ENCODE measurements at places on chromosomes 16 and 17. TPM values are rescaled to one million over a fixed set of nuclear protein-coding genes. Genes with fewer than 3 reads are reported as not detected.

DNA sequence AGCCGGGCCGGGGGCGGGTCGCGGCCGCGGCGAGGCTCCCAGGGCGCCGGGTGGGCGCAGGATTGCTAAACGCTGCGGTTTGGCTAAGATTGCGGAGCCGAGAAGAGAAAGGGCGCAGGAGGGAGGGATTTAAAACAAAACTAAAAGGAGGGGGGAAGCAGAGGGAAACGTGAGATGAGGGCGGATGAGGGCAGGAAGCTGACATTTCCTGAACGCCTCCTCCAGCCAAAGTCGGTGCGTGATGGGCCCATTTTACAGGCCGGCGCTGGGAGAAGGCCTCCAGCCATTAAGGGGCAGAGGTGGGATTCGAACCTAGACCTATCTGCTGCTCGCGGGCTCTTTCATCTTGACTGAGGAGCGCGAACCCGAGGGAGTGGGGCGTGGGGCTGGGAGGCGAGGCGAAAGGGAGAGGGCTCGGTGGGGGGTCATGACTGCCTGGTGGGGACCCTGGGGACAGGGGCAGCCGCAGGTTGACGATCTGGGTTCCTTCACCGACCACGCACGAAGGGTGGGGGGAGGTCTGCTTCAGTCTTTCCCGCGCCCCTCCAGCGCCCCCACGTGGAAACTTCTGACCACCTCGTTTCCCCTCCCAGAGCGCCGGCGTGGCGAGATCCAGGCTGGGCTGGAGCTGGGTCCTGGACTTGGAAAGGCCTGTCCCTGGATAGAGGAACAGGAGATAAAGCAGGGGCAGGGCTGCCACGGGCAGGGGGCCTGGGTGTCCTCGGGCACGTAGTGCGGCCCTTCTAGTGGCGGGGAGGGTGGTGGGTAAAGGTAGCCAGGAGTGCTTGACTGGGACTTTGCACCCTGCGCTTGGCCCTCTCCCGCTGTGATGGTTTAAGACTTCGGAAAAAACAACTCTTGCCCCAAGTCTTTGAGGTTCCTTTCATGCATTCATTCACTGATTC, 3.8 kb upstream of the TAC4 start:
- H3K4me1 ChIP-seq: peaks cover 19% of the 10 kb centered on the region
- H3K4me3 ChIP-seq: peak overlapping the region; percentile 35
- peak; percentile 72 for DNase-seq
- peak overlapping the region; percentile 57 for H3K27ac ChIP-seq

SLC16A6 gene
- polyA plus RNA-seq: 0.77 TPM

- no peak for DNase-seq
- H3K4me1 ChIP-seq: no peaks in the 10 kb centered on the region
- no peaks in the 10 kb centered on the region for H3K27me3 ChIP-seq
- no peak overlapping the region for H3K27ac ChIP-seq
- H3K36me3 ChIP-seq: no peaks in the 10 kb centered on the region
Measured at GRCh38 chr17:41754066-41754465, 19.6 kb upstream of the HAP1 start.

- no peak for DNase-seq
- no peaks in the 10 kb centered on the region for H3K36me3 ChIP-seq
- no peak overlapping the region for H3K27ac ChIP-seq
- H3K27me3 ChIP-seq: no peaks in the 10 kb centered on the region
- H3K4me1 ChIP-seq: no peaks in the 10 kb centered on the region
Measured at GRCh38 chr16:519425-519824, 8.1 kb upstream of the CAPN15 start.

G6PC1 gene
- 0.06 TPM for polyA plus RNA-seq

CD7 gene
- polyA plus RNA-seq: 1.6 TPM

CDK3 gene
- polyA plus RNA-seq: 14.1 TPM

DNA sequence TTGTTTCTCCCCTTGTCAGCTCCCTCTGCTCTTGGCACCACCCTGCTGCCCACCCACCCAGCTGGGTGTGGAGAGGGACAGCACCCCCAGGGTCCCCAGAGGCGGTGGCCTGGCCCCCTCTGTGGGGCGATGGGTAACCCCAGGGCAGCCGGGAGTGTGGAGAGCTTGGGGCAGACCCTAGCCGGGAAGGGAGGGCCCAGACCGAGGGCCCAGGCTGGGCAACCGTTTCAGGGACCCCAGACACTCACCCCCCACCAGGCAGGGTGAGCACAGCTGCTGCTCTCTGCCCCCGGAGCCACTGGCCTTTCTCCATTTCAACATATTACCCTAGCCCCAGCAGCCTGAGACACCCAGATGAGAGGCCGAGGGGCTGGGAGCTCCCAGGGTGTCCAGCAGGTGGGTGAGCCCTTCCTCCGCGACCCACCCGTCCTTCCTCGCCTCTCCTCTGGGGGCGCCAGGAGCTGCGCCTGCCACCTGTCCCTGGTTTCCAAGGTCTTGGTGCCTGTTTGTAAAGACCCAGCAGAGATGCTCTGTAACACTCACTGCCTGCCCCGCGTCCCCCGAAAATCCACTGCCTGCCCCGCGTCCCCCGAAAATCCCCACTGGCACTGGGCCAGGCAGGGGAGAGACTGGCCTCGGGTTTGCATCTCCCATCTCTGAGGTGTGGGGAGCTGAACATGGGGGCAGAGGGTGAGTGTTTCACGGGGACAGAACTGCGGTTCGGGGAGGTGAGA, 45.4 kb downstream of the BAHCC1 start:
- H3K4me3 ChIP-seq: no peak overlapping the region
- H3K27ac ChIP-seq: no peak overlapping the region
- DNase-seq: no peak
- H3K36me3 ChIP-seq: peaks cover 21% of the 10 kb centered on the region

AFMID gene
- 51.6 TPM for polyA plus RNA-seq

GRCh38 chr17:32123782-32124181, 18.5 kb upstream of the RHOT1 start:
- no peak for DNase-seq
- H3K36me3 ChIP-seq: no peaks in the 10 kb centered on the region
- no peaks in the 10 kb centered on the region for H3K4me1 ChIP-seq
- H3K4me3 ChIP-seq: no peak overlapping the region
- no peaks in the 10 kb centered on the region for H3K27me3 ChIP-seq

DNA sequence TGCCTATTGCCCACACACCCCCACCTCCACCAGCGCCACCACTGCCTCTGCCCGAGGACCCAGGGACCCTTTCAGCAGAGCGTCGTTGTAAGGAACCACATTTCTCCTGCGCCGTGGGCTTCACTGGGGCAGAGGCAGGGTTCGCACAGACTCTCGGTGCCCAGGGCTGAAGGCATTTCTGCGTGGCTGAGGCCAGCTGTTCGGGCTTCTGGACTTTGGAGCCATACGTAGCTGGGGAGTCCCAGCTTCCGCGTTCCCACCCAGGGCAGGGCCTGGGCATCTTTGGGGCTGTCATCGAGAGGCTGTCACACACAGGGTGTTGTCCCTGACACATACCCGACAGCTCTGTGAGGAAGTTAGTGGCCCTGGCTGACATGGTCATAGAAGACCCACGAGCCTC, 16.0 kb upstream of the SMIM5 start:
- no peaks in the 10 kb centered on the region for H3K4me1 ChIP-seq
- H3K27me3 ChIP-seq: no peaks in the 10 kb centered on the region
- H3K36me3 ChIP-seq: peaks cover 100% of the 10 kb centered on the region
- DNase-seq: no peak
- no peak overlapping the region for H3K27ac ChIP-seq

- no peak for DNase-seq
- no peaks in the 10 kb centered on the region for H3K36me3 ChIP-seq
- H3K27me3 ChIP-seq: no peaks in the 10 kb centered on the region
- H3K27ac ChIP-seq: no peak overlapping the region
Measured at GRCh38 chr17:32936186-32936893, 8.4 kb downstream of the TMEM98 start.

GRCh38 chr17:49548506-49549310, 27.0 kb upstream of the NXPH3 start:
- no peak overlapping the region for H3K4me3 ChIP-seq
- H3K36me3 ChIP-seq: no peaks in the 10 kb centered on the region
- no peak for DNase-seq
- no peaks in the 10 kb centered on the region for H3K4me1 ChIP-seq
- H3K27me3 ChIP-seq: peaks cover 7% of the 10 kb centered on the region

HOXB6 gene
- 12.2 TPM for polyA plus RNA-seq

SLC13A2 gene
- polyA plus RNA-seq: 0.60 TPM

GRCh38 chr17:16511593-16511992, 19.6 kb upstream of the LRRC75A start:
- H3K4me1 ChIP-seq: no peaks in the 10 kb centered on the region
- no peak for DNase-seq
- H3K36me3 ChIP-seq: no peaks in the 10 kb centered on the region
- no peak overlapping the region for H3K27ac ChIP-seq
- H3K4me3 ChIP-seq: no peak overlapping the region

- H3K27me3 ChIP-seq: no peaks in the 10 kb centered on the region
- peaks cover 41% of the 10 kb centered on the region for H3K36me3 ChIP-seq
- no peak overlapping the region for H3K4me3 ChIP-seq
- no peak for DNase-seq
- H3K4me1 ChIP-seq: no peaks in the 10 kb centered on the region
Measured at GRCh38 chr16:89786474-89787364, 29.7 kb downstream of the FANCA start.

ADGRG1 gene
- polyA plus RNA-seq: 19.1 TPM

GP1BA gene
- 3.3 TPM for polyA plus RNA-seq

KAT7 gene
- 53.6 TPM for polyA plus RNA-seq

FZD2 gene
- polyA plus RNA-seq: 22.5 TPM

PYY gene
- 0.52 TPM for polyA plus RNA-seq

- H3K36me3 ChIP-seq: no peaks in the 10 kb centered on the region
- peak; percentile 45 for DNase-seq
- no peak overlapping the region for H3K27ac ChIP-seq
- no peaks in the 10 kb centered on the region for H3K27me3 ChIP-seq
Measured at GRCh38 chr17:9768381-9768934, 22.9 kb downstream of the DHRS7C start.

DNA sequence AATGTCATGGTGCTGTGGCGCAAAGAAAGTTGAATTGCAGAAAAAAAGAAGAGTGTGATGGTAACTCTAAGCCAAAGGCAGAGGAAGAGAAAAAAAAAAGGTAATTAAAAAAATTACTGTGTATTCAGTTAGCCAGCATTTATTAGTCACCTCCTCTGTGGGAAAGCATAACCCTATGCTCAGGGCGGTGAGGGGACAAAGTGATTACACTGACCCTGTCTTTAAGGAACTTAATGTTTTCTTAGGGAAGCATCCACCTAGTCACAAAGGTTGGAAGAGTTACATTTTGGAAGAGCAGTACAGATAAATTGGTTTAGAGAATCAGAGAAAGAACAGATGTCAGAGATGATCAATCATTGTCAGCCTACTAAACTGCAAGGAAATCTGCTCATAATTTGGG, 410.3 kb downstream of the CDH11 start:
- H3K4me3 ChIP-seq: no peak overlapping the region
- H3K36me3 ChIP-seq: no peaks in the 10 kb centered on the region
- DNase-seq: no peak
- H3K27me3 ChIP-seq: no peaks in the 10 kb centered on the region

DNA sequence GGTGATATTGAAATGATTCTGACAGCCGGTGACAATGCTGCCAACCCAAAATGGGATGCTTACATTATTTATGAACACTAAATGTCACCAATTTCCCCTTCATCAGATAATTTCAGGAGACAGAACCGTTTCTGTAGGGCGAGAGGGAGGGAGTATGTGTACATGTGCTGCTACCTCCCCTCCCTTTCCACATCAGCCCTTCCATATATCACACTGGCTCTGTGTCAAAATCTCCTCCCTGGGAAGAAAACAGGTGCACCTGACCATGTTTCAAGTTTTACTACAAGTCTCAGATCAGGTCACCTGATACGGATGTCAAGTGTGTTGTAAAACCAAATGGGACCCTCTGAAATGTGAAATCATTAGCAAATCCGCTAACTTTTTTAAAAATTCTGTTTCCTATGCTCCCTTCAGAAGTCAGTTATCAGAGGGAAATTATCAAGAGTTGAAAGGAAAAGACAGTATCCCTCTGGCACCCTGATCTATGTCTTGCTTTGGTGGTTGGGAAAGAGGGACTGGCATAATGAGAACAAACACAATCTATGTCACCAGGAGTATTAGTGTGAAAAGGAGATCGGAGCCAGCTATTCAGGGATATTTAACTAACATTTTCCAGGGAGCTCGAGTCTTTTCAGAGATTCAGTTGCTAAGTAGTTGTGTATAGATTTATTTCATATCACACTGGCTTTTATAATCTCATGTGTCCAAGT, 1002.3 kb upstream of the CDH8 start:
- H3K4me1 ChIP-seq: no peaks in the 10 kb centered on the region
- no peak for DNase-seq
- H3K4me3 ChIP-seq: no peak overlapping the region
- no peaks in the 10 kb centered on the region for H3K27me3 ChIP-seq
- H3K27ac ChIP-seq: no peak overlapping the region

HYDIN gene
- 16.7 TPM for polyA plus RNA-seq

TAT gene
- polyA plus RNA-seq: 0.21 TPM

DNA sequence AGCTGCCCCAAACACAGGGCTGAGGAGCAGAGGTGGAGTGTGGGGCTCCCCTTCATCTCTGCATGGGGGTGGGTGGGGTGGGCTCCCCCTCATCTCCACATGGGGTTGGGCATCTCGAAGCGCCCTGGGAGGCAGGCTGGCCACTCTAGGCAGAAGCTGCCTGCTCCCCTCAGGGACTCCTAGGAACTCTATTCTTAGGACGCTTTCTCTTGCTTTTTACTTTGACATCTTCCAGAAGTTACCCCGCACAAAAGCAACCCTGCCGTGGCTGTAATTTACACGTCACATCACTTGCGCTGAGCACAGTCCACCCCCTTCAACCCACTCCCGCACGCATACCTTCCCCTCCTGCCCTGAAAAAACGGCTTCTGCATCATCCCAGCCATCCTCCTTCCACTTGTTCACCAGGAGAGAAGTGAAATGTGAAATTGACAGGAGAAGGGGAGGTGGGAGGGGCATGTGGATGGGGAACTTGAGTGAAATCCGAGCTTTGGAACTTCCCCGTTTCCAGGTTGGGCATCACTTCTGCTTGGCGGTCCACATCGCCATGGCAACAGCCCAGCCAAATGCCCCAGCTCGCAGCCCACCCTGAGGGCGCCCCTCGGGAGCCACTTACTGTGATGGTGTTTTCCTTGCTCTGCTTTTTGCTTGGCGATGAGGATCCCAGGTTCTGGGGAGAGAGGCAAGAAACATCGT, 53.7 kb upstream of the RCVRN start:
- peak overlapping the region; percentile 16 for H3K27ac ChIP-seq
- no peak for DNase-seq
- H3K27me3 ChIP-seq: peaks cover 31% of the 10 kb centered on the region
- peaks cover 44% of the 10 kb centered on the region for H3K36me3 ChIP-seq
- H3K4me3 ChIP-seq: no peak overlapping the region

PRAC2 gene
- polyA plus RNA-seq: not detected

IL21R gene
- 3.2 TPM for polyA plus RNA-seq

KRTAP4-9 gene
- not detected for polyA plus RNA-seq

PRDM7 gene
- polyA plus RNA-seq: 0.45 TPM

KCNG4 gene
- polyA plus RNA-seq: 0.04 TPM

RNF227 gene
- polyA plus RNA-seq: 2.9 TPM

DNA sequence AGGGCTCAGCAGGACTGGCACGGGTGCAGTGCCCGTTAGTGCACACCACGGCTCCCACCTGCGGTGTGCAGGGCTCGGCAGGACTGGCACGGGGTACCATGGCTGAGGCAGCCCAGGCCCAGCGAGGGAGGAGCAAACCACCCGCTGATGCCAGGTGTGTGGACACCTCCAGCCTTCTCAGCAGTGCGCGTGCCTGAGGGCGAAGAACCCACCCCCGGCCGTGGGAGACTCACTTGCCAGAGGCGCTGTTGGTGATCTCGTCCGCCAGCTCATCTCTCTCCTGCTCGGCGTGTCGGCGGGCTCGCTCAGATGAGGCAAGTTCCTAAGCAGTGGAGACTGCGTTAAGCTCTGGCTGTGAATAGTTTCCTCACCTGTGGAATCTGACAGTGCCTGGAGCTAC, 45.4 kb downstream of the NDEL1 start:
- no peak overlapping the region for H3K4me3 ChIP-seq
- no peak for DNase-seq
- H3K27me3 ChIP-seq: no peaks in the 10 kb centered on the region
- H3K27ac ChIP-seq: no peak overlapping the region
- H3K4me1 ChIP-seq: peaks cover 5% of the 10 kb centered on the region
